ENCODE measurements at places on chromosomes 1 and 21. TPM values are rescaled to one million over a fixed set of nuclear protein-coding genes. Genes with fewer than 3 reads are reported as not detected.
A peak's percentile ranks its signal among the peaks of the same experiment; 100 is the strongest.

GRCh38 chr1:27413004-27413403 is 20.6 kb downstream of the GPR3 start:
- no peak for DNase-seq

- peak; percentile 46 for DNase-seq
Measured at GRCh38 chr21:44463724-44464123, 8.4 kb downstream of the LRRC3 start.

- no peak for DNase-seq
Measured at GRCh38 chr1:17646444-17647280, 107.2 kb downstream of the ARHGEF10L start.

GRCh38 chr1:236395947-236396664 is 2.0 kb downstream of the EDARADD start:
- no peak for DNase-seq

DNA sequence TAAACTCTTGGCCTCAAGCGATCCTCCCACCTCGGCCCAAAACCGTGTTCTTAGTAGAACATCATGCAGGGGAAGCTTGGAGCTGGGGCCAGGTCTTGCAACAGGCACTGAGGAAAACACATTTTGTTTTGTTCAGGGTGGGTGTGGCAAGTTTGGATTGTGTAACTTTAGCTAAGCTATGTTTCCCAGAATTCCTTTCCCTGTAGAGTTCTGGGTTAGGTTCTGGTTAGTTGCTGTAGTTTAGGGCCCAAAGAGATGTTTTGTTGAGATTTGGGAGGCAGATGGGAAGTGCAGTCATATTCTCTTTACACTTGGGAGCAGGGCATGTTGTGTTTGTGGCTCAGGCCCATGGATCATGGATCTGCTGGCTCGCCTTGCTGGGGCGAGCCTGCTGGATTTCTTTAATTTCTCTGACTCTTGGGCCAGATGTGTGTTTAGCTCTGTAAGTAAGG is 24.0 kb downstream of the PLA2G5 start:
- DNase-seq = no peak

DNA sequence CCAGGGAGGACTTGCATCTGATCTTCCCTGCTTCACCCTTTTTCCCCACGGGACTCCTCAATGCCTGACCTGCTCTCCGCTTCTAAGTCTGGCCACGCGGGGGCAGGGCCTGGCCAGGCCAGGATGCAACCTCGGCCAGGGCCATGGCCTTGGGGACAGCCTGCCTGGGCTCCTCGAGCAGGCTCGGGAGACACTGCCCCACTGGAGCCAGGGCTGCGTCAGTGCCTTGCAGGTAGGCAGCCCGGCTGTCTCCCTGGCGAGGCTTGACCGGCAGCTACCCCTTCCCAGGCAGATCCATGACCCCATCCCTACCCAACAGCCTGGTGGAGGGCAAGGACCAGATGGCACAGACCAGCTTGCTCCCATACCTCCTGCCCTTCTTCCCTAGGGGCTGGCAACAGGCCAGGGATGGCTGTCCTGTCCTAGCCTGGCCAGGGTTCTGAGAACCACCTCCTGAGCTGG is 2.7 kb upstream of the PRDM16 start:
- DNase-seq = no peak

- DNase-seq = no peak
Measured at GRCh38 chr21:38277501-38278131, 20.8 kb downstream of the KCNJ15 start.

- DNase-seq = no peak
Measured at GRCh38 chr21:38990424-38990794, 184.7 kb downstream of the ETS2 start.

GRCh38 chr1:4590756-4591155 is 63.7 kb upstream of the AJAP1 start:
- no peak for DNase-seq

The KCNK1 gene
- 1.3 TPM for polyA plus RNA-seq

The VHLL gene
- polyA plus RNA-seq = not detected

The YOD1 gene
- polyA plus RNA-seq = 4.2 TPM

The LRRC71 gene
- polyA plus RNA-seq = 0.83 TPM

The ZDHHC18 gene
- polyA plus RNA-seq = 18.6 TPM

The SPSB1 gene
- 7.0 TPM for polyA plus RNA-seq

Data from hindlimb muscle (tissue), 1 donor.